HS-5 (cell line): ENCODE measurements at places on chromosomes 2 and 18.

DNA sequence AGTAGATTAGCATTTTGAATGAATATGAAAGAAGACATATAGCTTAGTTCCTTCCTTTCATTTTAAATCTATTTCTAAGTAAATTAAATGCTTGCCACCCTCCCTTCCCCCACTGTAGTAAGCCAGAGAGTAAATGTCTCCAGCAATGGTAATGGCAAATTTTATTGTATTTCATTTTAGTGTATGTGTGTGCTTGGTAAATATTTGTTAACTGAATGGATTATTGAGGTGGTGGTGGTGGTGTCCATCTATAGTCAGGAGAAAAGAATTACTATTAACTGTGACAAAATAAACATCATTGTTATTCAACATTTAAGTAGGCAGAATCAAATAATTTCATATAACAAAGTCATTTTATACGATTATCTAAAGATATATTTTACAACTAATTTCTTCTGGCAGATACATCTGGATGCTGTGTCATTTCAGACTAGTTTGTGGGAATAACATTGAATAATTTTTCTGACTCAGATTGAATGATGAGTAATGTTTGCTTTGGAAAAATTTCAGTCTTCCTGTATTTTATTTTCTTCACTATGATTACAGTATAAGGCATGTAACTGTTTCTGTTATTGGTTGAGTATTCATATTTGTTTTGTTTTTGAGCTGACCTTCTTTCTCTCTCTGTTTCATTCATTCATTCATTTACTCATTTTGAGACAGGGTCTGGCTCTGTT lies 18.3 kb downstream of the ASXL3 start:
- peak; percentile 56 for DNase-seq

- no peak for DNase-seq
Measured at GRCh38 chr18:62690236-62690815, 25.0 kb upstream of the PHLPP1 start.

DNA sequence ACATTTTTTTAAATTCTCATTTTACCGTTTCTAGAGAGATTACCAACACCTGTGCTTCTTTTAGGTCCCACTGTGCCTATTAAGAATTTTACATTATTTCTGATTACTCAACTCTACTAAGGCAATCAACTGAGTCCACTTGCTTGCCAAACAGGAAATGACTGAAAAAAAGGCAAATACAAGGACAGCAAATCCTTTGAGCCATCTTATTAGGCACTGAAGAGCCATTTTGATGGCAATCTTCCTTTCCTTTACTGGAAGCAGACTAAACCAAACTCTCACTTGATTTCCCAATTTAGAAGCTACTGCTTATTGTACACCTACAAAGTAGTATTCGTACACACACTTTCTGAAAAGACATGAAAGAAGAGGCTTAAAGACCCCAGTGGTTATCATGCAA lies 121.4 kb upstream of the COL3A1 start:
- DNase-seq: peak; percentile 18

DNA sequence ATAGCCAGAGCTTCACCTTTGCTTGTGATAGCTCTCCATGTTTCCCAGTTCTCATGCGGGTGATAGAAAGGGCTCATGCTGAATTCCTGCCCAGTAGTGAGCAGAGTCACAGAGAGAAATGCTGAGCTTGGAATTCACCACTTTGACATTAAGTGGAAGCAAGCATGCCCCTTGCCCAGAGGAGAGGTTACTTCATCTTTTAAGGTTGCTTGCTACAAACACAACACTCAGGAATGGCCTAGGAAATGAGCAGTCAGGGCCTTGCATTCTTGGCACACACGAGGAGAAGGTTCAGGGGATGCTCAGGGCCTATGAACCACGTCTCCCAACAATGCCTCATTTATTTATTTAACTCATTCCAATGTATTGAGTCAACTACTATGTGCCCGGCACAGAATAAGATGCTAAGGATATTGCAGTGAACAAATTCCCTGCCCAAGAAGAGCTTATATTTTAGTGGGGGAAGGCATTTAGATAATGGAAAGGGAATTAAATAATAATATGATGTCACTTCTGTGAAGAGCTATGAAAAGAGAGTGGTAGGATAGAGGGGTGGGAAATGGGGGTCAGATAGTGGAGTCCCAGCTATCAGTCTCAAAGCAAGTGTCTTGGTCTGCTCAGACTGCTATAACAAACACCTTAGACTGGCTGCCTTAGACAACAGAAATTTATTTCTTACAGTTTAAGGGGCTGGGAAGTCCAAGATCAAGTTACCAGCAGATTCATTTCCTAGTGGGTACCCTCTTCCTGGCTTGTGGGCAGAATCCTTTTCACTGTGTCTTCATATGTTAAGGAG lies 42.1 kb downstream of the DDX18 start:
- peak; percentile 97 for DNase-seq

DNA sequence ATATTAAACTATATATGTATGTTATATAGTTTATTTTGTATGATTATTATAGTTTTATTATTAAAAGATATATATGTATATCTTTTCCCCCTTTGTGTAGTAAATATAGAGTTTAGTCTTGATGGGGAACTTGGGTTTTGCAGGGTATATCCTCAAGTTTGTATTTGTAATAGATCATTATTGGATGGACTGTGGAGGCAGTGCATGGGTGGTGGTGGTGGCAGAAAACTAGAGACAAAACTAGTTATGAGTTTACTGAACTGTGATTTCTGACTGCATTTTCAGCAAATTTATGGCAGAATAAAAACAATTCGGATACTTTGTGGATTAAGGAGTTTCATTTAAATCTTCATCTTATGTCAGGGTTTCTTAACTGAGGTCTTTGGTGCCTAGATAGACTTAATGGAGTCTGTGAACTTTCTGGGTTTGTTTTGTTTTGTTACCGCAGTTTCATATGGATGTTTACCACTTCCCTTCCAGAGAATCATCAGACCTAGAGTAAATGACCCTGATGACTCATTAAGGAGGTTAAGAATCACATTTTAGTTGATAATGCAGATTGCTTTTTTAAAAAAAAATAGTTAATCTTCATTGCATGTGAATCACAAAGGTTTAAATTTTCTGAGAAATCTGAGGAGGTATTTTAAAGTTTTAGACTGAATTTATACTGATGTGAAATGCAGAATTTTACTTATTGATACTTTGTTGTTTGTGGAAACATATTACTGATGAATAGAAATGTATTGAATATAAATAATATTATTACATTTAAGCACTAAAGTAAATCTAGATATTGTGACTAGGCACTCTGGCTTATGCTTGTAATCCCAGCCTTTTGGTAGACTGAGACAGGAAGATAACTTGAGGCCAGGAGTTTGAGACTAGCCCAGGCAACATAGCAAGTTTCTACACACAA lies 14.5 kb downstream of the EPC2 start:
- DNase-seq: peak; percentile 35

DNA sequence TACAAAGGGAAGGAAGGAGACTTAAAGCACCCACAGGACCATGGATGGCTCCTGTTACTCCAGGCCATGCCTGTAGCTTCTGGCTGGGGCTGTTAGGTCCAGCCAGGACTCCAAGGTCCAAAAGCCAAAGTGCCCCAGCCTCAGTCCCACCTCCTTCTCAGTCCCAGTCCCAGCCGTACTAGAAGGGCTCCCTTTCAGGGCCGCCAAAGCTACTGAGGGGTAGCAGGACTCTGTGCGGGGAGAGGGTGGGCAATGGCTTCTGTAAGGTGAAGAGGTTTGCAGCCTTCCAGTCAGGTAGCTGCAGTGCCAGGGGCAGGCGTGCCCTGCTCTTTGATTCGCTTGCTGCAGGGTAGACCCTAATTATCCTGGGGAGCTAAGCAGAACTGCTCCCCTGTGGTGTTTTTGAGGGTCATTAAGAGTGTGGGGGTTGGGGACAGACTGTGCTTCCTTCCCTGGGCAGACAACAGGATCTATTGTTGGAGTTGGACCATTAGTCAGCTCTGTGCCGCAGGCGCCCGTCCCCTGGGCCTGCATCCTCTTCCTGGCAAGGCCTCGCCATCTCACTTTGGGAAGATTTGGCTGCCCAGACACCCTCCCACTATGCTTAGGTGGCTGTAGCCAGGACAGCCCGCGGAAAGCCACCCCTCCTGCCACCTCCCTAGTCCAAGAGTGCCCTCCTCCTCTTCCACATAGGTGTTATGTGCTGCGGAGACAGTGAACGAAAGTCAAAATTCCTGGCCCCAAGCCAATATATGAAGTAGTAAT lies 118.8 kb downstream of the ZBTB7C start:
- DNase-seq: no peak

DNA sequence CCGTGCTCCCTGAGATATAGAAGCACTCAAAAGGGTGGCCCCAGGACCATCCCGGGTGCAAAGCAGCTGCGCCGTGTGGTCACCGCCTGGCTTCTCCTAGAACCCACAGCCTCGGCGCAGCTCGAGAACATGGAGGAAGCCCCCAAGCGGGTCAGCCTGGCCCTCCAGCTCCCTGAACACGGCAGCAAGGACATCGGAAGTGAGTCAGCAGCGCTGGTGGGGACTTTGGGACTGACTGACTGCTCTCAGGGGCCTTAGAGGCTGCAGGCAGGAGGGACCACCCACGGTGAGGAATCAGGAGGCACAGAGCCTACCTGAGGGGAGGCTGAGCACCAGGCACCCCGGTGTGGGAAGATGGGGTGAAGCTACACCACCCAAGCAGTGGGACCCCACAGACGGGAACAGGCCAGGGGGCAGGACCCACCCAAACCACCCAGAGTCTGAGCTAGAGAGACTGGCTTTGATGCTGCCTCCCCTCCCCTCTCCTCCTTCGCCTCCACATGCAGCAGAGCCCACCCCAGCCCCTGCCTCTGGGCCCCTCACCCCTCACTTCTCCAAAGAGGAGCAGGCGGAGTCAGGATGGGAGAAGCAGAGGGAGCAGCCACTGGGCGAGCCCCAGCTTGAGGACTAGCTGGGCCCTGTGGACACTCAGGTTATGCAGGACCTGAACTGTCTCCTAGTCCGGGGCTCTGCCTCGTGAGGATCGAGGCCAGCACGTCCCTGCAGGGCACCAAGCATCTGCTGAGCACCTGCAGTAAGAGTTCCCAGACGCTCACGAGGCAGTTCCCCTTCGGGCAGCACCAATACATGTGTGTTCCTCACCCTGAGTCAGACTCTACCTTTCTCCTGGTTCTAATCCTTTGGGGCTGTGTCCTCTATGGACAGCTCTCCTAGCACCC lies 28.7 kb downstream of the MTERF4 start:
- DNase-seq: no peak

- DNase-seq: no peak
Measured at GRCh38 chr2:75565472-75566462, 5.0 kb upstream of the EVA1A start.

- no peak for DNase-seq
Measured at GRCh38 chr18:11992096-11992790, 10.9 kb downstream of the IMPA2 start.

DNA sequence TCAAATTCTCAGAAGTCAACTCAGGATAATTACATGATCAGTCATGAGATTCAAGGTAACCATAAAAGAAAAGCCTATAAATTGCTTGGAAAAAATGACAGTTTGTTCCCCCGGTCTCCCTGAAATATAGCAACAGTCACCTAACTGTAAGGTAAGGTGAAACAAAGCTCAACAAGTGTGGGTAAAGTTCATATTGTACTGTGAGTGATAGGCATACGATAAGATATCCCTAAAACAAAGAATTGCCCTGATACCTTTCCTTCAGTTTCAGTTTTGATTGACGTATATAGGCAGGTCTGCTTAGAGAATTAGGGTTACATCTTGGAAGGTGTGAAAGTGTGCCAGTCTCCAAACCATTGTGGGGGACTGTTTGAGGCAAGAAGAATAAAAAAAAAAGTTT lies 4.0 kb upstream of the CCBE1 start:
- no peak for DNase-seq

GRCh38 chr2:144510294-144510991 lies 9.5 kb downstream of the ZEB2 start:
- DNase-seq: no peak
